ENCODE measurements at places on chromosomes 5 and 9.

- no peak for DNase-seq
Observed at GRCh38 chr9:122334916-122335315, 35.9 kb upstream of the PTGS1 start.

DNA sequence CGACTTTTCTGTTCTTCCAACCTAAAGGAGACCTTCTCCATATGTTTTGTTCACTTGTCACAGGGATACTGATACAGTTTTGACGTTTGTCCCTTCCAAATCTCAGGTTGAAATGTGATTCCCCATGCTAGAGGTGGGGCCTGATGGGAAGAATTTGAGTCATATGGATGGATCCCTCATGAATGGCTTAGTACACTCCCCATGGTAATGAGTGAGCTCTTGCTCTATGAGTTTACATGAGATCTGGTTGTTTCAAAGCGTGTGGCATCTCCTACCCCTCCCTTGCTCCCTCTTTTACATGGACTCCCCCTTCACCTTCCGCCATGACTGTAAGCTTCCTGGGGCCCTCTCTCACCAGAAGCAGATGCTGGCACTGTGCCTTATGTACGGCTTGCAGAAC is 6.9 kb downstream of the PIP5K1B start:
- no peak for DNase-seq

GRCh38 chr5:122943050-122943698 is 93.4 kb downstream of the PPIC start:
- DNase-seq = no peak

DNA sequence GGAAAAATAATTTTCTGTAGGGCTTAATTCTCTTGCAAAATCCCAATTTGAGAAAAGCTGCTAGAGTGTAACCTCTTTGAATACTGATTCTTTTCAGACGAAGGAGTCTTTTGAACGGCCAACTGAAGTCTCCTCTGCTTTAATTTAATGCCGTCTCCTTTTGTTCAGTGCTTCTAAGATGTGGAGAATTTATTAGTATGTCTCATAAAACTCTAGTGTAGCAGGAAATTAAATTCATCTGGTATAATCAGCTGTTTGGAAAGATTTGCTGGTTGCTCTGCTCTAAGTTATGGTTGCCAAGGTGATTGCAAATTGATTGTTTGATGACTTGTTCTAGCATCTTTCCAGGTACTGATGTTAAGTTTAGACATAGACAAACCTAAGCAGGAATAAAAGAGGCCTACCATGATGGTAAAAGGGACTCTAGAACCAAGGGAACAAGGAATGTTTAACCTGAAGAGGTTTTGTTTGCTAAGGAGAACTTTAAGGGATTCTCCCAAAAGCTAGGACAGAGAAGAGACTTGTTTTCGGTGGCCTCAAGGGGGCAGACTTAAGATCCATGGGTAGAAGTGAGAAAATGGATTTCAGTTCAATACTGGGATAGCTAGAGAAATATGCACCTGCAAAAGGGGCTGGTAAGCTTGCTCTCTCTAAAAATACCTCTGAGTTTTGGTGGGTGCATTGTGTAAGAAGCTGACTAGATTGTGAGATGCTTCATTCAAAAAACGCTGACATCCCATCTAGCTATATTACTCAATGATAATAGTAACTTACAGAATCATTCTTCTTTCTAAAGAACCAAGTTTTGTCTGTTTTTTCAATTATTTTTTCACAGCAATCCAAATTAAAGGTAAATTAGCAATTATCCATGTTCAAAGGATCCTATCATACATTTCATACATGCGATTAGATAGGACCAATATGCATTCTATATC is 5.7 kb upstream of the ADRB2 start:
- DNase-seq = no peak

DNA sequence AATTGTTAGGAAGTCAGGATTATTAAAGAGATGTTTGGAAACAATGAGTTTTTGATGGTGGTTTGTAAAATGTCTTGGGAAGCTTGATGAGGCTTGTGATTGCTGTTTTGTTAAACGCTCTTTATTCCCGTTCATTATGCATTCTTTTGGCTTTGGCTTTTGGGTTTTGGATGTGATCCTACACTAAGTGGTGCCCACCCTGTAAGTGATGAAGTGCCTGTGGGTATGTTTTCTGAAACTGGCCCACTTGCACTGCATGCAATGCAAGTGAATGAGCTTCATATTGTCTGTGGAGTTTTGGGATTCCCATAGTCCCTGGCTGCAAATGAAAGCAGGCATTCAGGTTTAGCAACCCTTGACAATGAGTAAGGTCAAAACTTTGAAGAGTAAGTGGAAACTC is 1035.5 kb upstream of the WWC1 start:
- DNase-seq = no peak

- no peak for DNase-seq
Observed at GRCh38 chr9:137050570-137050969, 3.3 kb downstream of the ENTPD2 start.

GRCh38 chr9:108636013-108636412 is 219.8 kb downstream of the ACTL7B start:
- no peak for DNase-seq

DNA sequence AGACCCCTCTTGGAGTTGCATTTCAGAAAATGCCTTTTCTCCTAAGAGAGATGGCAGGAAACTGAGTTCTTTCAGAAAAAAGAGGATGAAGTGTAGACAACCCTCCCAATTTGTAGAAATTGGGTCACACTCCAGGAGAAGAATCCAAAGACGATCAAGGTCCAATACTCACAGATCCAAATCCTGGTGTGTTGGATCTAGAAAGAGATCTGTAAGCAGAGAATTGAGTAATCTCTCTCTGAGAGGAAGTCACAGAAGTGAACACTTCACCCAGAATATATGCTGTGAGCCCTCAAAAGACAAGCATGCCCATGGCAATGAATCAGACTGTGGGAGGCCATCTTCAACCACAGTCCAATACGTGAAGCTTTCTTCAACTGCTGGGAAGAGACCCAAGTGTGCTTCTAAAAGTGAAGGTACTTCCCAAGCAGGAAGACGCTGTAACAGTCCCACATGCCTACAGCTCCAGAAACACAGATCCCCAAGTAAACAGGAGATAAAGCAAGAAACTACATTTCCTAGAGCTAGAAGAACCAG is 182.7 kb downstream of the SMC2 start:
- no peak for DNase-seq

- DNase-seq = no peak
Observed at GRCh38 chr9:72857624-72857996, 95.2 kb downstream of the ALDH1A1 start.

GRCh38 chr5:149310947-149311658 is 34.2 kb upstream of the GRPEL2 start:
- DNase-seq = no peak

GRCh38 chr5:39526914-39527477 is 102.2 kb upstream of the DAB2 start:
- DNase-seq = no peak

- no peak for DNase-seq
Observed at GRCh38 chr9:80952363-80952922, 736.9 kb downstream of the TLE1 start.

- DNase-seq = no peak
Observed at GRCh38 chr5:14671414-14671813, 6.9 kb downstream of the OTULIN start.

- DNase-seq = no peak
Observed at GRCh38 chr5:39161578-39161977, 57.8 kb downstream of the FYB1 start.

DNA sequence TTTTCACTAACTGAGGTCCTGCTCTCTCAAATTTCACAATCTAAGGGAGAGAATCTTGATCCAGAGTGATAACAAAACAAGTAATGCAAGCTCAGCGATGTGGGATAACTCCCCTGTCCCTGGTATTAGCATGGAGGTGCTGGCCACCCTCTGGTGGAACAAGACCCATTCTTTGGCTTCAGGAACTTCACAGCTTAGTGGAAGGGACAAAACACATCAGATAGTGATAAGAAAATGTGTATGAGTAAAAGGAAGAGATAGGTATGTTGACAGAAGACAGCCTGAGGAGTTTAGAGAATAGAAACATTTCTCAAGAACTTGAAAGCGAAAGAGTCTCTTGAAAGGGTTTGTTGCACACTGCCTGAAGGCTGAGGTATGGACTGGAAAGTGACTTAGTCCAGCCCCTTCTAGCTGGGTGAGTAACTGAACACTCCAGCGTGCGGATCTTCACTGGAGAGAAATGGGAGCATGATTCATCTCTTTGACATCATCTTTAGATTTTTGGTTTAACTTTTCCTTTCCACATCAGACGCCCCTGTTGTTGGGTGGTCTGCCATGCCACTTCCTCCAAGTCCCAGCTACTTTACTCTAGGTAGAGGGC is 25.4 kb upstream of the ZSWIM6 start:
- no peak for DNase-seq

- no peak for DNase-seq
Observed at GRCh38 chr9:105046907-105047741, 119.2 kb upstream of the ABCA1 start.

DNA sequence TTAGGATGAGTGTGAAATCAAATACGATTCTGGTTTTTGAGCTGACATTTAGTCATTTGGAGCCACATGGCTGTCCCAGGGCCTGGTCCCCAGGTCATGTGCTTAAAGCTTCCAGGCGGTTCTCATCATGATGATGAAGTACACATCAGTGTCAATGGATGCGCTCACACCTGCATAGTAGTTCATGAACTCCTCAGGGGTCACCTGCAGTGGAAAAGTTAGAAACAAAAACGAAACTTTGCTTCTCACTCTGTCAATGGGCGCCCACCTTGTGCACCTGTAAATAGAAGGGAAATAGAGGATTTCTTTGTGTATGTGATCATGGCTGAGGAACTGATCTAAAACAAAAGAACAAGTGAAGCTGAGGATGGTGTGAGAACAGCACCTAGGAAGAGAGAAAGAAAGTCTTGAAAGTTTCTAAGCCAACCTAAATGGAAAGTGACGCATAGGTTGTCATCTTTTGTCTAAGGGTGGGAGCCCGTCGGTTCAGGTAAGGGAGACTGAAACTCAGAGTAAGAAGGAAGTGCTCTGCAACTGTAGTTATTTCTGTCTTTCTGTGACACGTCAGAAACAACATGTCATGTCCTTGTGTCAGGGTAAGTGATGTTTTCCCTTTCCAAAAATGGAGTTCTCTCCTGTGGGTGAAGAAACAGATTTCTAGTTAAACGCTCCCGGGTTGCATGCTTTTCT is 33.8 kb downstream of the CAPSL start:
- no peak for DNase-seq

Data from hindlimb muscle (tissue), 1 donor.